ENCODE measurements at places on chromosomes 11 and 22. TPM values are rescaled to one million over a fixed set of nuclear protein-coding genes. Genes with fewer than 3 reads are reported as not detected.

DNA sequence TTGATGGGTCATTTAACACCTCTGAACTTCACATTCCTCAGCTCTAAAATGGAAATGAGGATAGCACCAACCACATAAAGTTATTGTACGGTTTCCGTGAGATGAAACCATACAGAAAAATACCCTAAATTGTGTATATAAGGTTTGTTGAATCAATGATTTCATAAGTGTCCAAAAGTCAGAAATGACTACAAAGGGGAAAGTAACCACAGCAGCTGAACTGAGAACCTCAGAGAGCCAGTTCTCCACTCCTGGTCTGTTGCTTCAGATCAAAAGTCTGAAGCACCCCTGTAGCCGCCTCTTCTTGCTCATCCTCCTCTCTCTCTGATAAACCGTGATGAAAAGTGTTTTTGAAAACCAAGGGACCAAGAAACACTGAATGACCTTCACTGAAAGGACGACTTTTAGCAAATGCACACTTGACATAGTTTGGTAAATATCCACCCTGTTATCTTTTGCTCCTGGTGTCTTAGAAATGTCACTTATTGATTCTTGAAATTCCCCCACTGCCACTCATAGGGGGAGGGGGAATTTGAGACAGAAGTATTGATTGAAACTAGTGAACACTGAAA is 194.5 kb downstream of the NAV2 start:
- DNase-seq = no peak
- no peaks in the 10 kb centered on the region for H3K36me3 ChIP-seq
- no peak overlapping the region for H3K27ac ChIP-seq
- no peaks in the 10 kb centered on the region for H3K27me3 ChIP-seq
- H3K4me3 ChIP-seq = no peak overlapping the region
- H3K4me1 ChIP-seq = peaks cover 20% of the 10 kb centered on the region

ART1 gene
- total RNA-seq = not detected

APLNR gene
- total RNA-seq = 3.9 TPM

GRCh38 chr22:46108564-46109473 is 41.5 kb upstream of the PPARA start:
- no peaks in the 10 kb centered on the region for H3K36me3 ChIP-seq
- H3K4me3 ChIP-seq = no peak overlapping the region
- peaks cover 3% of the 10 kb centered on the region for H3K4me1 ChIP-seq
- no peak for DNase-seq
- no peaks in the 10 kb centered on the region for H3K27me3 ChIP-seq

SHISAL1 gene
- total RNA-seq = 4.3 TPM

DNA sequence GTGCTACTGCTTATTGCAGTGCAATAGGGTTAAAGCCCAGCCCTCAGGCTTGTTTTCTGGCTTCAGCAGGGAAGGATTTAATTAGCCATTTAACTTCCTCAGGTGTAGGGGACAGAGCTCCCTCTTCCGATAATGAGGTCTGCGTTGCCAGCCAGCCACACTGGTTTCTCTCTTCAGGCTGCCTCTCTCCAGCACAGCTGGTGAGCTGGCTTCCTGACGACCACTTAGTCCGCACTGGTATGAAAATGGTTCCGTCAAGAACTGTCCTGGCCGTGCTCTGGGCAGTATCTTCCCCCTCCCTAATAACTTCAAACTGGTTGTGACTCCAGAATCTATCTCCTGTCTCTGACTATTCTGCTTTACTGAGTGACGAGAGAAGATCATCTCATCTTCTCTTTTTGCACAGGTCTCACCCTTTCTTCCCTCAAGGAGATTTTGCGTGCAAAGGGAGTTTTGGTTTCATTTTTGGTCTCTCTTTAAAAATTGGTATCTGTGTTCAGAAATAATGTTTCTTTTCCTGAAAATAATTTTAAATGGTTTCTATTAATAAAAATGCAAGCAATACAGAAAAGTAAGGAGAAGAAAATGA is 49.2 kb downstream of the CNTN5 start:
- H3K27me3 ChIP-seq = no peaks in the 10 kb centered on the region
- no peaks in the 10 kb centered on the region for H3K36me3 ChIP-seq
- no peak overlapping the region for H3K4me3 ChIP-seq
- DNase-seq = no peak
- H3K4me1 ChIP-seq = peaks cover 5% of the 10 kb centered on the region

GRCh38 chr11:6417907-6418556 is 862 bp downstream of the APBB1 start:
- H3K4me3 ChIP-seq = no peak overlapping the region
- no peak for DNase-seq
- peaks cover 8% of the 10 kb centered on the region for H3K4me1 ChIP-seq
- peaks cover 7% of the 10 kb centered on the region for H3K27me3 ChIP-seq

- H3K36me3 ChIP-seq = no peaks in the 10 kb centered on the region
- H3K4me3 ChIP-seq = no peak overlapping the region
- peaks cover 15% of the 10 kb centered on the region for H3K4me1 ChIP-seq
- no peak overlapping the region for H3K27ac ChIP-seq
- DNase-seq = no peak
These were observed 13.2 kb upstream of the ADA2 start for GRCh38 chr22:17232406-17232805.

- H3K4me3 ChIP-seq = no peak overlapping the region
- DNase-seq = no peak
- no peak overlapping the region for H3K27ac ChIP-seq
- peaks cover 4% of the 10 kb centered on the region for H3K36me3 ChIP-seq
These were observed 536.9 kb downstream of the TBC1D22A start for GRCh38 chr22:47299211-47299862.

CALCA gene
- not detected for total RNA-seq

DNA sequence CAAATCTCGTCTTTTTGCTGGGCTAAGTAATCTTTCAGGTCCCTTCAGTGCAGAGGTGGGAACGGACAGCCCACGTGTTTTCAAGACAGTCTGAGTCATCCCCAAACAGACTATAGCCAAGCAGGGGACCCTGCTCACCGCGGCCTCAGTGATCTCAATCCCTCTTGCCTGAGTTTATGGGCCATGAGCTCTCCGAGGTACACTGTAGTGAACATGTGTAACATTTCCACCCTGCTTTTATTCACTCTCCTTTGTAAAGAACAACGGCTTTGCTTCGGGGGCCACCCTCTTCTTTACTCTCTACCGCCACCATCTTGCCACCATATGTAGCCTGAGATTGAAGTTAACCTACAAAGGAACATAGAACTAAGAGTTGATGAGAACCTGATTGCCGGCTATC is 11.5 kb upstream of the KCTD14 start:
- H3K27me3 ChIP-seq = no peaks in the 10 kb centered on the region
- peak overlapping the region; percentile 37 for H3K27ac ChIP-seq
- DNase-seq = no peak
- H3K4me1 ChIP-seq = peaks cover 10% of the 10 kb centered on the region
- H3K36me3 ChIP-seq = no peaks in the 10 kb centered on the region

GRCh38 chr11:131070365-131070764 is 154.1 kb upstream of the SNX19 start:
- H3K36me3 ChIP-seq = no peaks in the 10 kb centered on the region
- no peak overlapping the region for H3K4me3 ChIP-seq
- H3K4me1 ChIP-seq = no peaks in the 10 kb centered on the region
- no peaks in the 10 kb centered on the region for H3K27me3 ChIP-seq
- H3K27ac ChIP-seq = no peak overlapping the region
